ENCODE measurements at places on chromosomes 7 and 10.

GRCh38 chr10:22854935-22855421 lies 72.9 kb upstream of the ARMC3 start:
- DNase-seq: no peak

- no peak for DNase-seq
Observed at GRCh38 chr7:115410972-115411686, 489.2 kb downstream of the MDFIC start.

- DNase-seq: no peak
Observed at GRCh38 chr7:231030-231857, 38.9 kb downstream of the FAM20C start.

DNA sequence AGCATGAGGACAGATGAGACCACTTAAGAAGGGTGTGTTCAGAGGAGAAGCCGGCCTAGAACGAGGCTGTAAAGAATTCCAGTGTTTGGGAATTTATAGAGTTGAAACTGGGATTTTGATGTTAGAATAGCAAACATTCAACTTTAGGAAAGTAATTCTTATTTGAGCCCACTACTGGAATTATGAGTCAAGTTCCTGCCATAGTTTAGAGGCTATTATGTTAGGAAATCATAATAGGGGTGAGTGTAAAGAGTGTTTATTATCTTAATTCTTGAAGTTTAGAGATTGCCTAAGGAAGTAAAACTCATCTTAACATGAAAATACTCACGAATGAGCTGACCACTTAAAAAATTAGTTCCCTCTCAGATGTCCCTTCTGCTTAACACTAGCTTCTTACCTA lies 2.1 kb downstream of the CBLL1 start:
- DNase-seq: no peak

DNA sequence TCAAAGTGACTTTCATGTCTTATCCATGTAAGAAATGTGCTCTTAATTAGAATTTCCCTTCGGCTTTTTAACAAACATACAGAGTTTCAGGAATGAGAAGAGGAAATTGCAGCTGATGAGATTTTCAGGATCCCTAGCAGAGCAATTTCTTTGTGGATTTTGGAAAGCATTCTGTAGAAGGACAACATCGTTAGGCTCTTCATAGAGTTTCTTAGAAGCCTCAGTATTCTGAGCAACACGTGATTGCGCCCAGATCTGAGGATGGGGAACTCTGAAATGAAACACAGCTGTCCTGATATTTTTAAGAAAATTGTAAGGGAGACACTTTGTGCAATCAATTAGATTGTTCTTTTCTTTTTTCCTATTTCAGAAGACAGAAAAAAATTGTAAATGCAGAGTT lies 85.8 kb downstream of the LHFPL3 start:
- DNase-seq: no peak

- DNase-seq: no peak
Observed at GRCh38 chr7:18109762-18110161, 82.1 kb upstream of the PRPS1L1 start.

DNA sequence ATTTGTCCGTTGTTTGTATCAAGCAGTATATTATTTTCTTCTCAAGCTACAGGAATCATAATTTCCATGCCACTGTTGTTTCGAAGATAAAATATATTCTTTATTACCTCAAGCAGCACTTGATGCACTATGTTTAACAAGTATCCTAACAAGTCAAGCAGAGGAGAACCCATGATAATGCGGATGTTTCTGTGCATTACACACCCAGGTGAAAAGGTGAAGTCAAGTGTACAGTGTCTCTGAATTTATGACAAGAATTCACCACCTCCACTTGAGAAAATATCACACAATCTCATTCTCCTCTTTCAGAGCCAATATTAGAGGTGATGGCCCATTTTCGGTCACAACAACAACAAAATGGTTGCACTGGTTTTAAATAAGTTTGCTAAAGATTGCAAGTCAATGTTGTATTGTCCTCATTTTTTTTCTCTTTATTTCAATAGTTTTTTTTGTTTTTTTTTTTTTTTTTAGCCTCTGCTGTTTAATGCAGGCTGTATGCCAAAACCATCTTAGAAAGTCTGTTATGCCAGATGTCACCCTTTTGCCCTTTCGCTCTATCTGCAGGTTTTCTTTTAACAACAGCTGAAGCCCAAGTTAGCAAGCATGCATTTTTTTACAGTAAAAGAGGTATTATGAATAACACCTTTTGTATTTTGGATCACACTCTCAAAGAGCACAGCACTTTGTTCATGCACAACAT lies 568.7 kb upstream of the LRRN3 start:
- no peak for DNase-seq

GRCh38 chr10:98029149-98030092 lies 1.0 kb downstream of the CRTAC1 start:
- DNase-seq: no peak

- peak; percentile 79 for DNase-seq
Observed at GRCh38 chr7:100799037-100799896, 28.1 kb downstream of the EPHB4 start.

GRCh38 chr7:47744883-47745282 lies 163.0 kb upstream of the TNS3 start:
- no peak for DNase-seq
